ENCODE measurements at places on chromosomes 2 and 18.

GRCh38 chr2:205531489-205532148 is 150.7 kb upstream of the NRP2 start:
- DNase-seq, result no peak

DNA sequence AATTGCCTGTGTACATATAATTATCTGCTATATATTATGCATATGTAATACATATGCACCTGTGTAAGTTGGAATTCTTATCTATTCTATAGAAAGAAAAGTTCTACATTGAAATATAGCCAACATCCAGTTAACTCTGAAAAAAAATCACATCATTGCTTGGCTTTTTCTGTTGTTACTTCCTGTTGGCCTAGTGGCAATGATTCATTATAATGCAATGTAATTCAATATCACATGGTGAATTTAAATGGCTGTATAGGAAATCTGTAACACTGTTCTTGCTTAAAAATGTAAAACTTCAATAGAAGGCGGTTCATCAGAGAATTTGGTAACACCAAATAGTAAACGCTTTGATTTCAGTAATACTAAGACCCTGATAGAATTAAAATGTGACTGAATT is 44.5 kb upstream of the MAP4K3 start:
- DNase-seq, result peak; percentile 44

DNA sequence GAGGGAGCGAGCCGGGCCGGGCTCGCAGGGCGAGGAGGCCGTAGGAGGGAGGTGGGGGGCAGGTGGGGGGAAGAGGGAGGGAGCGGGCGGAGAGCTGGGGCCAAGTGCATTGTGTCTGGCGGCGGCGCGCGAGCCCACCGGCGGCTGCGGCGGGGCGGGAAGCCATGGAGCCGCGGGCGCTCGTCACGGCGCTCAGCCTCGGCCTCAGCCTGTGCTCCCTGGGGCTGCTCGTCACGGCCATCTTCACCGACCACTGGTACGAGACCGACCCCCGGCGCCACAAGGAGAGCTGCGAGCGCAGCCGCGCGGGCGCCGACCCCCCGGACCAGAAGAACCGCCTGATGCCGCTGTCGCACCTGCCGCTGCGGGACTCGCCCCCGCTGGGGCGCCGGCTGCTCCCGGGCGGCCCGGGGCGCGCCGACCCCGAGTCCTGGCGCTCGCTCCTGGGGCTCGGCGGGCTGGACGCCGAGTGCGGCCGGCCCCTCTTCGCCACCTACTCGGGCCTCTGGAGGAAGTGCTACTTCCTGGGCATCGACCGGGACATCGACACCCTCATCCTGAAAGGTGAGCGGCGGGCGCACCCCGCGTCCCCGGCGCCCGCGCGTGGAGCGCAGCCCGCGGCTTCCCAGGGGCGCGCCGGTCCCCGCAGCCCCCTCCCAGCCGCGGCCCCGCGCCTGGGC is at the start of gene TMEM178A:
TSS of gene TMEM178A (plus strand) at position 107 of the 680 bp plus-strand sequence. CDS start at position 165, 58 bp downstream.
- DNase-seq, result peak; percentile 7

- DNase-seq, result no peak
These were observed 10.6 kb upstream of the ZNF516 start for GRCh38 chr18:76505614-76506013.

DNA sequence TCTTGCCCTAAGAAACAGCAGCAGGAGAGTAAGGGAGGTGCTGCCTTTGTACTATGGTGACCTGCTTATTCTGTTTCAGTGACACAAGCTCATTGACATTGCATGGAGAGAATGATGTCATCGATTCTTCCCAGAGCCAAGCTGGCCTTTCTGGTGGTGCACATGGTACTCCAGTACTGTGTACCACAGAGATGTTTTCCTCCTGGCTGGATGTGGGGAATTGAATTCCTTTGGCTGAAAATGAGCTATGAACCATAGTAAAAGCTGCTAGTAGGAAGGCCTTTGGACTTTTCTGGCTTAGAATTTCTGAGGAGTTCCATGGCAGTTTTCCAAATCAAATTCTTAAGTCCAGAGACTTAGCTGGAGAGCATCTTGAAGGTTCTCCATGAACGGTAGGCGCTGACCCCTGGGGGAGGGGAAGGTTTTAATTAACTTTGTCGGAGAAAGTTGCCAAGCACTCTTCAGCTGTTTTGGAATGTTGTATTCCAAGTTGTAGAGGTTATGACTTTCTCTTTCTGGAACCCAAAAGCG is 17.1 kb upstream of the B3GNT2 start:
- no peak for DNase-seq

- peak; percentile 86 for DNase-seq
These were observed 26.6 kb upstream of the MAP3K20 start for GRCh38 chr2:173048897-173049661.

DNA sequence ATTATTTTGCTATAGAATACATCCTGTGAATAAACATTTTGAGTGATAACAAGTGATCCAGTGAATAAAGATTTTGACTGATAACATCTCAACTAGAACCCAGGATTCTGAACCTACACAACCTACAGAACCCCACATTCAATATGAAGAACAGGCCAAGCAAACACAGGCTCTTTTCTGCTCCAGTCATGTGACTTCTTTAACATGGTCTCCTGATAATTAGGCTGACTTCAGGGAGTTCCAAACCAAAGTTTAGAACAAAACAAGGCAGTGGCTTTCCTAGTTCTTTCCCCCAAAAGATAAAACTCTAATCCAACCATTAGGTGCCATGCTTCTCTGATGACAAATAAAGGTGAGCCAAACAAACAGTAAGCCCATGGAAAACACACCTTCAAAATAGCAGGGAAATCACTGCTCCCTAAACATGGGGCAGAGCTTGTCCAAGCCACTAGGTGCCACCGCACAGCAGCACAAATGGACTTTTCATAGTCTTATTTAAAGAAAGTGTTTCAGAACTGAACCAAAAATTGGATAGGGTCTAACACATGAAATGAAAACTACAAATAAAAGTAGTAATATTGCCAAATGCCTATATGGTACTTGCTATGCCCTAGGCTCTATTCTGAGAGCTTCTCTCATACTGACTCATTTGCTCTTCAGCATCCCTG is 95.3 kb downstream of the EVA1A start:
- peak; percentile 29 for DNase-seq

DNA sequence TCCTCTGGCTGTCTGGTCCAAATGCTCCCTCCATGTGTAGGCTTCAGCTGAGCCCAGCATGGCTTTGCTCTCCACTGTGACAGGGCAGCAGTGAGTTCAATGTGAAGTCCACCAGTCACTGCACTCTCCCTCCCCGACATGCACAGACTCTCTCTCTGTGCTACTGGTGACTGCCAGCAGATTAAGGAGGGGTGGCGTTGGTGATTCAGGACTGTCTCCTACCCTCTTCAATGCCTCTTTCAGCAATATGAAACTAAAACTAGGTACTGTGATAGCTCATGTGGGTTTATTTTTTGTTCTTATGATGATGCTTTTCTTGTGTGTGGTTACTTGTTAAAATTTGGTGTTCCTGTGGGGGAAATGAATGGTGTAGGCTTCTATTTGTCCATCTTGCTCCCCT is 201.0 kb upstream of the RBMS1 start:
- no peak for DNase-seq

DNA sequence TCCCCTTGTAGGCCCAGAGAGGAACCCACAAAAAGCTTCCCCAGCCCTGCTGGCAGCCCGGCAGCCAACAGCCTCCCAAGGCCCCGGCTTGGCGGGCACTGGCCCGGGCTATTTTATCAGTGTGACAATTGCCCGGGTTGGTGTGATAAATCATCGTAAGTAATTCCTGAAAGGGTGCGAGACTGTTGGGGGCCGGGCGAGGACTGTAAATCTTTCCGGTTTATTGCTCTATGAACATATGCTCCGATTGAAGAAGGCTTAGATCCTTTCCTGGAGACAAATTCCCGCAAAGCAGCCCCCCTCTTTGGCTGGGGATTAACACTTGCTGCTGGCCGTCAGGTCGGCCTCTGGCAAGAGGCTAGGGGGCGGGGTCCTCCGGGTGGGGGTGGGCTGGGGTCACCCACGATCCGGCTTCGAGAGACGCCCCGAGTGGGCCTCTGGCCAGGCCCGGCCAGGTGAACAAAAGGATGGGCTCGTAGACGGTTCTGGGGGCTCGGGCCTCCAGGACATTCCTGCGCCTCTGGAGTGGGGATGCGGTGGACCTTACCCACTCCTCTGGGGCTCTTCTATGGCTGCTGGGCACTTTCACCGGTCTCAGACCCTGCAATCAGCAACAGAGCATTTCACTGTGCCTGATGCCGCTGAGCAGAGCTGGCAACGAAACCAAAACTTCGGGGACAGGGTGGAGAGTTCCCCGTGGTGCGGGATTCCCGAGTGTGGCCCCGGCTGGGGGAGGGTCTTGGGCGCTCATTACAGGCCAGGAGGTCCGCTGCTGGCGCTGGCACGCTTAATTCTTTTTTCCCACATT is 2.0 kb downstream of the HOXD3 start:
- no peak for DNase-seq

GRCh38 chr18:32771169-32771751 is 1.6 kb downstream of the KLHL14 start:
- no peak for DNase-seq

- DNase-seq, result no peak
These were observed 135.8 kb upstream of the GPC1 start for GRCh38 chr2:240299710-240300068.

DNA sequence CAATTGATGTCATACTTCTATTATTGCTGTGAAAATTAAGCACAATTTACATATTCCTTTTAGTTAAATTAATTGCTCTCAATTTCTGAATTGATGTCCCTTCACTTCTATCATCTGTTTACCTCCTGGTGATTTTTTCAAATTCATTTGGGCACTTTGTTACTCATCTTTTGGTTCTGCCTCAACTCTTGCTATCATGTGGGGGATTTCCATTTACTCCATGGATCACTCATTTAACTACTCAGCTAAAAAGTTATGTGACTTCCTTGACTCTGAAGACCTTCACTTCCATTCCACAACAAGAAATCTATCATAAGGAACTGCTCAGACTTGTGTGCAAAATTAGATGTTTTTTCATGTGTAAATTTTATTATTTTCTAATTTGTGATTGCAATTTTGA is 126.2 kb downstream of the EHBP1 start:
- no peak for DNase-seq

All from dermis microvascular lymphatic vessel endothelial cell (primary cell).